T-helper 1 cell treated with Interleukin-12 subunit alpha and Interleukin-12 subunit beta and Interleukin-4 antibody, amounts not matched to agents 30 ng/mL and 1 ng/mL, for 36 hours (primary cell): ENCODE measurements at places on chromosomes 2 and 18. TPM values are rescaled to one million over a fixed set of nuclear protein-coding genes. Genes with fewer than 3 reads are reported as not detected.

KCNS3 gene
- total RNA-seq = not detected in 2 replicates

BUB1 gene
- 87.5 and 88.5 TPM in 2 replicates for total RNA-seq

CNGA3 gene
- not detected in 2 replicates for total RNA-seq

C2orf74 gene
- 4.6 and 6.2 TPM in 2 replicates for total RNA-seq

CDH19 gene
- not detected in 2 replicates for total RNA-seq

GALM gene
- 52.4 and 57.6 TPM in 2 replicates for total RNA-seq

CCBE1 gene
- total RNA-seq = not detected in 2 replicates

MAP2 gene
- not detected in 2 replicates for total RNA-seq

PELI1 gene
- total RNA-seq = 48.8 and 55.6 TPM in 2 replicates

SCN2A gene
- not detected in 2 replicates for total RNA-seq

ALPP gene
- not detected in 2 replicates for total RNA-seq

SLC25A52 gene
- not detected in 2 replicates for total RNA-seq

RAB1A gene
- total RNA-seq = 69.0 and 70.2 TPM in 2 replicates

LCT gene
- total RNA-seq = 0.49 and 0.74 TPM in 2 replicates

PSMA8 gene
- 0.25 and 0.27 TPM in 2 replicates for total RNA-seq

SEPTIN10 gene
- total RNA-seq = 0.22 and 0.68 TPM in 2 replicates

SEPTIN2 gene
- 217 and 223 TPM in 2 replicates for total RNA-seq

GAL3ST2 gene
- not detected in 2 replicates for total RNA-seq

STARD6 gene
- 0.27 TPM in 1 of 2 replicates, not detected in the other for total RNA-seq

SGO2 gene
- total RNA-seq = 26.0 and 27.8 TPM in 2 replicates

MPP4 gene
- total RNA-seq = 0.15 TPM in 1 of 2 replicates, not detected in the other

SATB2 gene
- 0.10 TPM in 2 replicates for total RNA-seq

ESPNL gene
- 0.15 and 0.17 TPM in 2 replicates for total RNA-seq

TBR1 gene
- total RNA-seq = 0.05 and 0.10 TPM in 2 replicates

SFTPB gene
- total RNA-seq = not detected in 2 replicates

AFF3 gene
- total RNA-seq = 0.93 and 1.2 TPM in 2 replicates
